ENCODE measurements at places on chromosomes 2 and 18. TPM values are rescaled to one million over a fixed set of nuclear protein-coding genes. Genes with fewer than 3 reads are reported as not detected.

The RPRM gene
- total RNA-seq, result 0.22 TPM

DNA sequence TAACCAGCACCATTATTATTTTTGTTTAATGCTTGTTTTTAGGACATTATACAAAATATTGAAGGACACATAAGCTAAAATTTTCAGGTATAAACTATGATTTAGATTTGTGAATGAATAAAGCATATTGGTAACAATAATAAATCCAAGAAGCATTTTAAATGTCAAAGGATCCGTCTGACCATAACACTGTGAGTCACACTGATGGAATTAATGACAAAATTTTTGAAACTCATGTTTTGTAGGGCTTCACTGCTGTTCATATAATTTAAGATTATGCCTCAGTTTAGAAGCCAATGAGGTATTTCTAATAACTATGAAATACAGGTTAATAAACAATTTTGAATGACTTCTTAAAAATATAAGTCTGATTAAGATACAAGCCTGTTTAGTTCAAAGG is 124.6 kb downstream of the TMEFF2 start:
- DNase-seq, result no peak

DNA sequence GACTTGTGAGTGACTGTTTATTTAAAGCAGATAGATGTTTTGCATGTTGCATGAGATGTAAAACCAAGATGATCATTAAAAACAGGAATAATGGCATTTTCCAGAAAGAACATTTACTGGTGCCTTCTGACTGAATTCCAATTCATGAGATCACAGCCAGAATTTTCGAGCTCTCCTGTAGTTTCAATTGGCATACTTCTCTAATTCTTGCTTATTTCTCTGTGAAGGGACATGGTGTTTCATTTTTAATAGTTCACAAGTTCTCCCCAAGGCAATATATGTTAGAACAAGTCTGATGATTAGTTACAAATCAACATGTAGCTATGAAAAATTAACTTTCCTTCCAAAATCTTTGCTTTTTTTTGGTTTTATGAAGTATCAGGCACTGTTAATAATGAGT is 105.7 kb downstream of the PDE1A start:
- no peak for DNase-seq

GRCh38 chr2:239318790-239319661 is 81.8 kb downstream of the HDAC4 start:
- peak; percentile 77 for DNase-seq

DNA sequence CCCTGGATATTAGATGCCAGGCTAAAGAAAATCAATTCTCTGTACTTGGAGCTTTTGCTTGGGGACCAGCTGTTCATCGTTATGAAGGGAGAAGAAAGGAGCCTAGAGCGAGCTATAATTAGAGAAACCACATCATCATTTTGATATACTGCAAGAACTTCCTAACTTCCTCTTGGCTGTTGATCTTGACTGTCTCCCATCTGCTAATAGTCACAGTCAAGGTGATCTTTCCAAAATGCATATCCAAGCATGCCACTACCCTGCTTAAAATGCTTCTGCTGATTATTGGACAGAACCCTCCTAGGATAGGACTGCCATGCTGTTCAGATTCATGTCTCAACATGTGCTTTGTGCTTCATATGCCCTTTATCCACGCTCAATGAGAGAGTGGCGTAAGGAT is 54.8 kb downstream of the RAPGEF4 start:
- no peak for DNase-seq

DNA sequence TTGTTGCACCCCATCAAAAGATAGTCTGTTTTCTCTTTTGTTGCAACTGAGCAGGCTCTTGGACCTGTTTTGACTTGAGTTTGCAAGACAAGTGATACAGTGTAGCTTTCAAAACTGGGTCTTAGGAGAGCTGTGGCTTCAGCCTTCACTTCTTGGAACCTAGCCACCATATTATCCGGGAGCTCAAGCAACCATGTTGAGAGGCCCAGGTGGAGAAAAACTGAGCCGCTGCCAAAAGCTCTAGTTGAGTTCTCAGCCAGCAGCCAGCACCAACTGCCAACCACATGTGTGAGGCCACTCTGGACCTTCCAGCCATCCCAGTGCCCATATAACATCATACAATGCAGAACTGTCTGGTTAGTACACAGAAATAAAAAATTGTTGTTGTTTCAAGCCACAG is 5.4 kb downstream of the CACNB4 start:
- DNase-seq, result no peak

Measured in sciatic nerve (tissue), 2 donors.